ENCODE measurements at places on chromosomes 7 and 10.

DNA sequence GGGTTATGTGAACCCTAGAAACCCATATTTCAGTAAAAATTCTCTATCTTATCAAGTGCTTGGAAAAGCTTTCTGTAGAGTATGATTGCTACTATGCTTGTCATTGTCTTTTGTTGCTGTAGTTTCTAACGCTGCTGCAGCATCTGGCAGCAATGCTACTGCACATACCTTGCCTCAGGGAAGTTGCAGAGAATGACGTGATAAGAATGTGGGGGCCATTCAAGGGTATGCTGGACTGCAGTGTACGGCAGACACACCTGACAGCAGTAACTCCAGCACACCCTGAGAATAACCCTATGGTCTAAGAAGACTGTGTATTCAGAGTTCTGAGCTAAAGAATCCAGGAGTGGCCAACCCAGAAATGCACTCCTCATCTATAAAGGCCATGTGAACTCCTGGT is 20.5 kb downstream of the TRIM4 start:
- DNase-seq: no peak

GRCh38 chr10:120016906-120017305 is 124.4 kb downstream of the SEC23IP start:
- no peak for DNase-seq

- DNase-seq: no peak
These were observed 125.8 kb upstream of the UNC5B start for GRCh38 chr10:71086439-71087080.

DNA sequence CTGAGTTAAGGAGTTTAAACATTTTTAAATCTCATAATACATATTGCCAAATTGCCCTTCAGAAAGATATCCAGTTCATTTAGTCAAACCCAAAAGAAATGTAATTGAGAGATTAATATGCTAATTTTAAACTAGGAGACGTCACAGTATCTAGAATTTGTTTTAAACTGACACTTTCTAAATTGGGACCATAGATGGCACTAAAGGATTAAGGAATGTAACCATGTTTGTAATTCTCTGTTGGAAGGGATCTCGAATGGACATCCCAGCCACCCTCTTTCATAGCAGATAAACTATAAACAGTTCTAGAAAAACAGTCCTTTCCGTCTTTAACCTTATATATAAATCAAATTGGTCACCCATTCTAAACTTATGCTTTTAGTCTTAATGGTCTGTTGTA is 30.0 kb upstream of the SAMD9L start:
- DNase-seq: no peak

DNA sequence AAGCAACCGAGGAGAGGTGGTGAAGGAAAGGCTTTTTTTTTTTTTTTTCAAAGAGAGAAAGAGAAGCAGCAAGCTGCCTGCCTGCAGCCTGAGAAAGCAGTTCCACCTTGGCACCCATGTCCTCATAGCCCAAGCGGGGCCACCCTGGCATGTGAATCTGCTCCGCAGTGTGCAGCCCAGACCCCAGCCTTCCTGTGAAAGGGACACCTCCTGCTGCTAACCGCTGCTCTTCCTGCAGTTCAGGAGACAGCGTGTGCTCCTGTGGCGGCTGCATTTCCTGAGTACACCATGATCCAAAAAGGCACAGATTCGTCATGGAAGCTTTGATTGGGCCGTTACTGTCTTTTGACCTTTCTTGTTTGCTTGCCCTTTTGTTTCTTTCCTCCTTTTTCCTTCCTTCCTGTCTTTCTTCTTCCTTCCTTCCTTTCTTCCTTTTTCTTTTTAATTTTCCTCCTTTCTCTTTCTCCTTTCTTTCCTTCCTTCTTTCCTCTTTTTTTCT is 38.1 kb downstream of the IKZF1 start:
- peak; percentile 67 for DNase-seq

DNA sequence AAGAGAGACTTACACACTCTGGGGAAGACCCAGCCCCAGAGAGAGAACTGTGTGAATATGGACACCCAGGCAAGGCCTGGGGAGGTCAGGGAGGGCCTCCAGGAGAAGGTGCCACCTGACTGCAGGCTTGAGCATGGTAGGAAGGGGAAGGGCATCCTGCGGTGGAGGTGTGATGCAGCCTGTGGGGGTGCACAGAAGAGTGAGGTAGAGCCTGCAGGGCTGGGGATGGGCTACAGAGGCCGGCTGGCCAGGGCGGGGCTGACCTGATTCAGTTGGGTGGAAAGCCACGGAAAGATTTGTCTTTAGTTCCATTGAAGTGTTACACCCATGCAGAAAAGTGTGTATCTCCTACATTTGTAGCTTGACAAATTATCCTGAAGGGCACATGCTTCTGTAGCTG is 47.6 kb downstream of the ZMIZ1 start:
- no peak for DNase-seq

DNA sequence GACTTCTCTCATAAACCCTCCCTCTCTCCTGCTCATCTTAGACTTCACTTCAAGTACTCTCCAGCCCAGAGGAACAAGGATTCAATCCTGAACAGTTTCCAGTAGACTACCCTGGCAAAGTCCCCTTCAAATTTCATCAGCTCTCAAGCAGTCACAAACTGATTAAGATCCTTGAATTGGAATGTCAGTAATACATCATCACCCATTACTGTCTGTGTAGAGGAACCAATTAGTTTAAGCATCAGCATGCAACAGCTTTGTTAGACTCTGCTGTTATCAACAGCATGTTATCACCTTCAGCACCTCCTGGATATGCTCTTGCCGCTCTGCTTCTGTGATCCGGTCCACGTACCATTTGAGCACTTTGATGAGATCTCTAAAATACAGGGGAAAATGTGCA is 307.0 kb upstream of the IMMP2L start:
- DNase-seq: no peak

GRCh38 chr10:70498970-70499835 is 20.6 kb downstream of the PALD1 start:
- no peak for DNase-seq

GRCh38 chr10:24202181-24202570 is 6.8 kb upstream of the KIAA1217 start:
- DNase-seq: no peak

- DNase-seq: no peak
These were observed 65.6 kb downstream of the ZEB1 start for GRCh38 chr10:31384589-31384949.

- no peak for DNase-seq
These were observed 102.5 kb downstream of the VIM start for GRCh38 chr10:17330501-17330900.

- no peak for DNase-seq
These were observed 469.3 kb upstream of the KLF6 start for GRCh38 chr10:4254101-4254994.

Data from T-helper 17 cell (primary cell).